ENCODE measurements at places on chromosomes 6 and 20. TPM values are rescaled to one million over a fixed set of nuclear protein-coding genes. Genes with fewer than 3 reads are reported as not detected.
A peak's percentile ranks its signal among the peaks of the same experiment; 100 is the strongest.

DNA sequence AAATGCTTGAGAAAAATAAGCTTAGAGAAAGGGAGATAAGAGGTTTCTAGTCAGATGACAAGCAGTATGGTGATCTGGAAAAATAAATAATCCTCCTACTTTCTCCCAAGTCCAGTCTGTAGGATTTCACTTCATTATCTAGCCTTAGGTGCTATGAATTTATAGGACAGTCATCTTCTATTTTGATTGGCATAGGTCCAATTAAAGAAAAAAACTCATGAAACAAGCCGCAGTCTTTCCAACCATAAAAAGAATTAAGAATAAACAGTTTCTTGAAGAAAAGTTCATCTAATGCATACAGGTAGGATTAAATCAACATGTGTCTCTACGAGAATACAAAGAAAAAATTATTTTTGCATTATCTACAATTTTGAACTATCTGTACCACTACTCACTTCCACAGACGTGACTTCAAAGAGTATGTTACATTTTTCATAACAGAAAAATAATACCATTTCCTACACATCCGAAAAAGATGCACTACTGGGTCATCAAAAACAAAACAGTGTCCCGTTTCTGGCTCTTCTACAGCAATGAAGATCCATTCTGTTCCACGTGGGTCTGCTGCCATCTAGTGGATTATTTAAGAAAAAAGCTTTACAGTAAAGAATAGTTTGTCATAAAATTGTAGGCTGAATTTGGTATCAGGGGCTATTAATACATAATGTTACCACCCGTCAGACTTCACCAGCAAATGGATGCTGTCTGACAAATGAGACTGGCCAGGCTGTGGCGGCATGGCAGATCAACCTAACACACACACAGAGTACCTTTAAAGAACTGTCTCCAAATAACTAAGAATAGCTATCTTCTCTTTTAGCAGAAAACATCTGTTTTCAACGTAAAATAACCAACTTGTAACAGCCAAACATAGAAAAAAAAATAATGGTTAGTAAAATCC lies 28.9 kb downstream of the STX7 start:
- no peak for DNase-seq

DNA sequence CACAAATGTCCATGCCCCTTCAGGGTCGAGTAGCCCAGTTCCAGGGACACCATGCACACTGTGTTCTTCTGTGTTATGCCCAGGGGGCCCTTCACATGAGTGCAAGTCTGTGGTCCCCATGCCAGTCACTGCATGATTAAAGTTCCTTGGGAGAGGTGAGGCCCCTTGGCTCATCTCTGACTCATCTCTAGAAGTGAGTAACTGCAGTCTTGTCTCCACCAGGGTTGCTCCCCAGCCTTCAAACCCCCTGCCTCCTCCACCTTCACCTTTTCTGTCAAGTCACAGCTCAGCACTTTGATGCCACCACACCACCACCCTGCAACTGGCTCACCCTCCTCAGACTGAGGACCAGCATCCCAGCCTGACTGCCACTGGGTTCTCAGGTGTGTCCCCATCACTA lies 161.7 kb downstream of the UNC5CL start:
- DNase-seq, result no peak

- DNase-seq, result no peak
Observed at GRCh38 chr6:133502441-133503335, 261.5 kb downstream of the EYA4 start.

DNA sequence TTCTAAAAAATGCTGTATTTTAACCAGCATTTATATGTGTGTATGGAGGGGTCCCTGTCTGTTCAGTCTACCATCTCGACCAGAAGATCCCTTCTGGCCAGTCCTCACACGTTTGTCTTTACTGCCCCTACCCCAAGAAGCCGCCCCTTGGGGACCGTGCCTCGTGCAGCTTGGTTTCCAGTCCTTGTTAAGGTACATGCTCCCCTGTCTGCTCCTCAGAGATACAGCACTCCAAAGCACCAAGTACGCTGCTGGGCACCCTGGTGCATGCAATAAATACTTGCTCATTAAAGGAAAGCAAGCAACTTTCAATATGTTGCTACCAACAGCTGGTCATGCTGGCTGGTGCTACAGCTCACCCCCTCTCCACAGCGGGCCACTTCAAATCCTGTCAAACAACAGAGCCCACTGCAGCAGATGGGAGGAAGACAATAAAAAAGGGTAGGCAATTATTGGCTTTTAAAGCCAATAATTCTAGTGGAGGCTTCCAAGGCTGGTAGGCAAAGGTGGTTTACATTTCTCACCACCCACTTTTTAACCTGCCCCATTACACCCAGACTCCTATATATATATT lies 61.6 kb downstream of the PSMG4 start:
- peak; percentile 82 for DNase-seq

DNA sequence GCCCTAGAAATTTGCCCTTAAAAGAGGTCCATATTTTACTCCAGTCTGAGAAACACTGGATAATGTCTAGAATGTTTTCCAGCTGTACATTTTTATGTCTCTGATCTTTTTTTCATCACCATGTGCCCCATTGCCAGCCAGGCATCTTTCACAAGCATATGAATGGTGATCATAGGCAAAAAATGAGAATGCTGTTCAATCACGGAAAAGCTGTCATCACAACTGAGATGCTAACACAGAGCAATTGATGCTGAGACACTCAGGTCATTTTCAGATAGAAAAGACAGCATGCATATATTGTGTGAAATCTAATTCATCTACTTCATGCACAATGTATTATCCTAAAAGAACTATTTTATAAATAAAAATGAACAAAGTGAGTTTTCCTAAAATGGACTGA lies 41.6 kb downstream of the CGA start:
- DNase-seq, result no peak

DNA sequence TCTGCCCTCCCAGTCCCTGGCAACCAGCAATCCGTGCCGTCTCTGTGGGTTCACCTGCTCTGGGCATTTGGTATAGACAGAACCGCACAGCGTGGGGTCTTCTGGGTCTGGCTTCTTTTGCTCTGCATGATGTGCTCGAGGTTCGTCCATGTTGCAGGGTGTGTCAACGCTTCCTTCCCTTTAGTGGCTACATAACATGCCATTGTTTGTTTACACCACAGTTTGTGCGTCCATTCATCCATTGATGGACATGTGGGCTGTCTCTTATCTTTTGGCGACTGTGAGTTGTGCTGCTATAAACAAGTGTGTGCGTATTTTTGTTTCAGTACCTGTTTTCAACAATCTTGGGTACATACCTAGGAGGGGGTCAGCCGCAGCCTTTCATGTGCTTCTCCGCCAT lies 149.5 kb upstream of the RPS6KA2 start:
- no peak for DNase-seq

- DNase-seq, result no peak
Observed at GRCh38 chr20:21241406-21241805, 61.7 kb upstream of the XRN2 start.

SEC23B gene
- total RNA-seq, result 43.6 TPM

LY6G6D gene
- not detected for total RNA-seq

PCK1 gene
- 331 TPM for total RNA-seq

MAFB gene
- 86.0 TPM for total RNA-seq

GRCh38 chr20:61314326-61315010 lies 62.4 kb downstream of the CDH4 start:
- no peak for DNase-seq

DNA sequence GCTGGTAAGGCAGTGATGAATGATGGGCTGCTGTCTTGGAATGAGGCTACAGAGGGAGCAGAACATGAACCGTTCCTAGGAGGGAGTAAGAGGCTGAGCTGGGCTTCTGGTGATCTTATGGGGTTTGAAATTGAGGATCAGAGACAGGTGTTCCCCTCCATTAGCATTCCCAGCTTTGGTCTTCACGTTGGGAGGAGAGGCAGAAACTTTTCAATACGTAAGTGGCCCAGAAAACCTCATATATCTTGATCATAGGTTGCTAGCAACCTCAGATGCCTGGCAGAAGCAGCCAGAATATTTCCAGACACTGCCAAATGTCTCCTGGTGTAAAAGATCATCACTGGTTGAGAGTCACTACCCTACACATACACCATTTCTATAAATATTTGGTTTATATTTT lies 167.1 kb downstream of the INSM1 start:
- no peak for DNase-seq

TCF15 gene
- 7.0 TPM for total RNA-seq

GRCh38 chr6:139270249-139270648 lies 21.5 kb downstream of the TXLNB start:
- DNase-seq, result no peak

DNA sequence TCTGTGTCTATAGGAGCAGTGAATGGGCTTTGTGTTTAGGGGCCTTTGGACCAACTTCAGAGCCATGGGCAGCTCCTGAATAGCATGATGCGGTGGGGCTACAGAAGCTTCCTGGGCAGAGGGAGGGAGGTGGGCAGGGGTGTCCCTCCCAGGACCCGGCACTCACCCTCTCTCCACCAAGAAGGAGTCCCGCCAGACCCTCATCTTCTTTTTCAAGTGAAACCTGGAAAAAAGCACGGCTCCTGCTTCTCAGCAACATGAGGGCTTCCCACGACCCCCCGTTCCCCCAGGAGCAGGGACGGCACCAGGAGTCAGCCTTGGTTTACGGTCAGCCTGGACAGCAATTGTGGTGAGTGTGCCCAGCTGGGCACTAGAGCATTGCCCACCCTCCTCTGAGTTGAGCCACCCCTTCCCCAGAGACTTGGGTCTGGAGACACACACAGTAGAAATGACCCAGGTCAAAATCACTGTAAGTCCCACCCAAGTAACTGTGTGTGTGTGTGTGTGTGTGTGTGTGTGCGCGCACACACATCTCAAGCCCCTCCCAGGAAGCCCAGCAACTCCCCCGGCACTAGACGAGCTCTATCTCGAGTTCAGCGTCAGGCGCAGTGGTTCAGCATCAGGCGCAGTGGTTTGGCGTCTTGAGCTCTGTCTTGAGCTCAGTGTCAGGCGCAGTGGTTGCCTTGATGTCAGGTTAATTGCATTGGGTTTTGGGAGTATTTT lies 108.2 kb downstream of the SULF2 start:
- DNase-seq, result peak; percentile 43

DNA sequence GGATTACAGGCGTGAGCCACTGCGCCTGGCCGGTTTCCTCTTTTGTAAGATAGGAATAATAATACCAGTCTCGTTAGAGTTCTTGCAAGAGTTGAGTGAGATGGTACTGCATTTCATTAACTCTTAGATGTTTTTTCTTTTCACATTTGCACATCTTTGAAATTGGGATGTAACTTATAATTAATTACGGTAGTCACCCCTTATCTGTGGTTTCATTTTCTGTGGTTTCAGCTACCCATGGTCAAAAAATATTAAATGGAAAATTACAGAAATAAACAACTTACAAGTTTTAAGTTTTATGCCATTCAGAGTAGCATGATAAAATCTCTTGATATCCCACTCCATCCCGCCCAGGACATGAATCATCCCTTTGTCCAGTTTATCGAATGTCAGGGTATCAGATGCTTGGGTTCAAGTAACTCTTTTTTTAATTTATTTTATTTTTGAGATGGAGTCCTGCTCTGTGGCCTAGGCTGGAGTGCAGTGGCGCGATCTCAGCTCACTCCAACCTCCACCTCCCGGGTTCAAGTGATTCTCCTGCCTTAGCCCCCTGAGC lies 15.4 kb downstream of the PTK7 start:
- DNase-seq, result no peak

DNA sequence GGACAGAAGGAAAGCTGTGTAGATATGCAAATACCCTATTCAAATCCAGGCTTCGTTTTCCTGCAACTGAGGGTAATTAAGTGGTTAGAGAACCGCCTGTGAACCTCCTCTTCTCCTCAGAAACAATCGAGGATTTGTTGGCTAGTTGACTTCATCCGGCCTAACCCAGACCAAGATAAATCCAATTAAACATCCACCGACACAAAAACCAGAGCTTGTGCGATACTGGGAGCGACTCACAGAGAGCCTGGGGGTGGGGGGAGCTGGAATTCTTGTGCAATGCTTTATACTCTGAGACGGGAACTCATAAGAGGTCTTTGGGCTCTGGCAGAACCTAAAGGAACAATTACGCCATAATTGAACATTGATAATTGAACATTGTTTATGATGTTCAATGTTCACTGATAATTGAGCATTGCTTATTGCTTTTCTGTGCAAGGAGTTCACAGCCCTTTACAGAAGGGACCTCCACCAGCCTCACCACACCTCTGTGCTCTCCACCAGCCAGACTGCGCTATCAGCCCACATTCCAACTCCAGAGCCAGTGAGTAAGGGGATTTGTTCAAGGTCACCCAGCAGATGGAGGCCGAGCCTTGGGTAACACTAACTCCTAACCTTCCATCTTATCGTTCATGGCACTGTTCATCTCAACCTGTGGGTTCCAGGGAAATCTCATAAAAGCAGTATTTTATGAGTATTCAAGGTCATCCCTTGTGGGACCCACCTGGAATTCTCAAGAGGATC lies 429.6 kb upstream of the JARID2 start:
- DNase-seq, result no peak

GRCh38 chr6:107106165-107106564 lies 9.2 kb downstream of the BEND3 start:
- peak; percentile 37 for DNase-seq

LIN28B gene
- total RNA-seq, result not detected

GRCh38 chr6:105591053-105591452 lies 188.2 kb upstream of the PREP start:
- DNase-seq, result no peak

DNA sequence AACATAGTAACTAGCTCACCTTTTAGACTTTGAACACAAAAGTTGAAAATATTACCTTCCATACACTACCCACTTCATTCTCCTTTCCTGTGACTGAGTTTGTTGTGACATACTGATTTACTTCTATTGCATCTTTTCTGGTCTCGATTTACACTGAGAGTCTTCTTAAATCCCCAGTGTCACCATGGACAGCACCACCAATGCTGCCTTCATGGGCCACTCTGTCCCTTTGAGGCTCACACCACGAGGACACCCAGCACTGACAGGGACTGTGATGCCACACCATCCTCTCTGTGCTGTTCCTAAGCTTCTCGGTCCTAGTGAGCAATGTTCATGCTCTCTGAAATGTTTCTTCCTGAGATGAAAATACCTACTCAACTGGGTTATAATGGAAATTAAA lies 337.1 kb upstream of the IRAK1BP1 start:
- DNase-seq, result no peak

DNA sequence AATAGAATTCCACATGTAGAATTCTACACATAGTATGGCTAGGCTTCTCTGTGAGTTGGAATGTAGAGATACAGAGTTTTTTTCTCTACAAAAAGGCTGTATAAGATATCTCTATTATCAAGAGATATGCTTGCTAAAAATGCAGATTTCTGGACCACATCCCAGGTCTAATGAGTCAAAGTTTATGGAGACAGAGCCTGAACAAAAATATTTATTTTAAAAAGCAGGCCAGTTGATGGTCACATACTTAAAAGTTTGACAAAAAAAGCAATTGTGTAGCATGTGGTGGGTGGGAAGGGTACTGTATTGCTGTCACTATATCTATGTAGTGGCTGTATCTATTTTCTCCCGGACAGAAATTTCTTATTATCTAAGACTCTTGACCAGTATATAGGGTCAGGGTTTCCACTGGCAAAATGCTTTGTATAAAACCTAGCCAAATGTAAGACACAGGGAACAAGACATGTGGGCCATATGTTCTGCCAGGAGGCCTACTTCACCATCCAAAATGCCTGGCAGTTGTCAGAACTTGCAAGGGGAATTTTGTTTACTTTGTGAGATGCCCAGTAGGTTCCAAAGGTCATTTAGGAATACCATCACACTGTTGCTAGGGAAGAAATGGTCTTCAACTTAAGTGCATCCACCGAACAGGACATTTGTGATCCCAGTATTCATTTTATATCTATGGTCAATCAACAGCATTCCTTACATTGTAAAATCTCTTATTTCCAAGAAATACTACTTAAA lies 60.6 kb downstream of the SHPRH start:
- DNase-seq, result no peak

- no peak for DNase-seq
Observed at GRCh38 chr6:111799576-111800258, 73.5 kb downstream of the FYN start.

GRCh38 chr6:27281105-27281539 lies 31.0 kb downstream of the POM121L2 start:
- DNase-seq, result no peak
